ENCODE measurements at places on chromosomes 1 and 21.

DNA sequence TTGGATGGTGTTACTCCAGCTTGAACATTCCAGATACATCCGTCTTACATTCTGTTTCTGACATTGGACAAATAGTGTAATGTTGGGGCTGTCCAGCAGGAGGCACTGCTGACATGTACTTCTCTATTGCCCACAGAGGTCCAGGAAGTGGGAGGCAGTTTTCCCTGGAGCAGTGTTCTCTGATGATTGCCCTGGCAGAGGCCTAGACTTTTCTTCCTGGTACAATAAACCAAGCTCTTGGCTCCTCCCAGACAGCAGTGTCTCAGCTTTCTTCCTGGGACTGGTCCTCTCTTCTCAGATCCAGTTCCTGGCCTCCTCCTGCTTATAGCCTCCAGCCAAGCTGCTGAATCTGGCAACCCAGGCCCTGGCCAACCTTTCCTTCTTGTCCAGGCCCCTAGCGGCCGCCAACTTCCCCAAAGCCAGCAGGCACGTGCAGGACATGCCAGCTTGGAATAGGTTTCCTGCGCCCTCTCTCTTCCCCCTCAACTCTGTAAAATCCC lies 14.9 kb upstream of the IFNLR1 start:
- DNase-seq, result peak; percentile 68

GRCh38 chr21:46621457-46622182 lies 13.9 kb upstream of the PRMT2 start:
- no peak for DNase-seq

GRCh38 chr1:185137896-185138545 lies 18.7 kb downstream of the TRMT1L start:
- no peak for DNase-seq

DNA sequence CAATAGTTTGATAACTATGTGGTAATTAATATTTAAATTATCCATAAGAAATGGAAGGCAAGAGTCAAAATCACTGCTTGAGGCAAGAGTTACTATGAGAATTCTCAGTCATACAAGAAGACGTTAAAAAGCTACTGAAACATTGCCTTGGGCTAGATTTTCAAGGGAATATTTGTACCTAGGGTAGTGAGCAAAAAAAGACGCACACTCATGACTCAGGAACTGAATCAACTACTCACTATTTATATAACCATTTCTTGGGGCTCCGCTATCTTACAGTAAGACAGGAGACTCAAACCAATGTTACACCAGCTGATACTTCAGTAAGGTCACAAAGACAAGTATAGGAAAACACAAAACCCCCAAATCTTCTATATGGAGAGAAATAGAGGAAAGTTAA lies 151.5 kb upstream of the RNPC3 start:
- no peak for DNase-seq

GRCh38 chr1:75614399-75614756 lies 3.5 kb upstream of the SLC44A5 start:
- DNase-seq, result no peak

GRCh38 chr1:195376190-195376589 lies 1232.0 kb downstream of the KCNT2 start:
- DNase-seq, result no peak

DNA sequence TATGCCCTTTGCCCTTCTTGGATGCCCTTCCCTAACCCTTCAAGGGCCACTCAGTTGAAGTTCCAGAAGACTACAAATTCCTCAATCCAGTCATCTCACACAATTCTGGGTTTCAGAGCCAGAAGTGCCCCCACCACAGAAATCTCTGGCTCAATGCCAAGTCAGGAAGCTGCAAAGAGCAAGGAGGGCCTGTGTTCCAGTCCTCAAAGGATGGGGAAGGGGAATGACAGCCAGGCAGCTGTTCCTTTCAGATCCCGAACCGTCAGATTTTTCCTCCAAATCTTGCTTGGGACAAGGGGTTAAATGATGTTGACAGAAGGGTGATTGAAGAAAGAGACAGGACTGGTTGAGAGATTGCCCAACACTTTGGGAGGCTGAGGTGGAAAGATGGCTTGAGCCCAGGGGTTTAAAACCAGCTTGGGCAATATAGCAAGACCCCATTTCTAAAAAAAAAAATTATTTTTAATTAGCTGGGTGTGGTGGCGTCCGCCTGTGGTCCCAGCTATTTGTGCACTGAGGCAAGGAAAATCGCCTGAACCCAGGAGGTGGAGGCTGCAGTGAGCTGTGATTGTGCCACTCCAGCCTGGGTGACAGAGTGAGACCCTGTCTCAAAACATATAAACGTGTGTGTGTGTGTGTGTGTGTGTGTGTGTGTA lies 716 bp upstream of the HPDL start:
- no peak for DNase-seq

DNA sequence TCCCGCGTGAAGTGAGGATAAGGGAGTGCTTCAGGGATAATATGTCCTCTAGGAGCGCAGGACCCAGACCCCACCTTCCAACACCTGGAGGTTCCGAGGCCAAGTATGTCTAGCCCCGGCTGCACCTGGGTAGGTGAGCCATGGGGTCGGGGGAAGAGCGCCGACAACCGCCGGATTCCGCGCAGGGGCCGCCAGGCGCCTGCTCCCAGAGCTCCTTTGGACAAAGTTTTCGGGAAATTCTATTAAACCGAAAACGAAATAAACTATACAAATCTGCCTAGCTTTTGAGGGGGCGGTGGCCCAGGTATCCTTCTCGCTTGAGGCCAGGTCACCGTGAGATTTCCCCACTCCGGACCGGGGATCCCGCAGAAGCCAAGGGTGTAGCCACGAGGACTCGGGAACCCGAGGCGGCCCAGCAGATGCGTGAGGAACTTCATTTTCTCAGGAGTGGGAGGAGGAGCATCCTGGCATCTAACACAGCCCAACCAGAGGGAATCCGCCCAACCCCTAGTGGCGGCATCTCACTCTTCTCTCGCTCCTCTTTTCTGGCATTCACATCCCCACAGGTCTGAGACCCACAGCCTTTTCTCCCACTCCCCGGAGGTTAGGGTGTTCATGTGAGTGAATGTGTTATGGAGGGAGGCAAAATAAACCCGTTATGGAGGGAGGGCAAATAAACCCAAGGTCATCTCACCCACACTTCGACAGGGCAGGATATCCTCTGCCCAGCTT lies 2.3 kb upstream of the DMRTA2 start:
- no peak for DNase-seq

GRCh38 chr1:66395202-66396061 lies 138.5 kb upstream of the SGIP1 start:
- DNase-seq, result no peak

DNA sequence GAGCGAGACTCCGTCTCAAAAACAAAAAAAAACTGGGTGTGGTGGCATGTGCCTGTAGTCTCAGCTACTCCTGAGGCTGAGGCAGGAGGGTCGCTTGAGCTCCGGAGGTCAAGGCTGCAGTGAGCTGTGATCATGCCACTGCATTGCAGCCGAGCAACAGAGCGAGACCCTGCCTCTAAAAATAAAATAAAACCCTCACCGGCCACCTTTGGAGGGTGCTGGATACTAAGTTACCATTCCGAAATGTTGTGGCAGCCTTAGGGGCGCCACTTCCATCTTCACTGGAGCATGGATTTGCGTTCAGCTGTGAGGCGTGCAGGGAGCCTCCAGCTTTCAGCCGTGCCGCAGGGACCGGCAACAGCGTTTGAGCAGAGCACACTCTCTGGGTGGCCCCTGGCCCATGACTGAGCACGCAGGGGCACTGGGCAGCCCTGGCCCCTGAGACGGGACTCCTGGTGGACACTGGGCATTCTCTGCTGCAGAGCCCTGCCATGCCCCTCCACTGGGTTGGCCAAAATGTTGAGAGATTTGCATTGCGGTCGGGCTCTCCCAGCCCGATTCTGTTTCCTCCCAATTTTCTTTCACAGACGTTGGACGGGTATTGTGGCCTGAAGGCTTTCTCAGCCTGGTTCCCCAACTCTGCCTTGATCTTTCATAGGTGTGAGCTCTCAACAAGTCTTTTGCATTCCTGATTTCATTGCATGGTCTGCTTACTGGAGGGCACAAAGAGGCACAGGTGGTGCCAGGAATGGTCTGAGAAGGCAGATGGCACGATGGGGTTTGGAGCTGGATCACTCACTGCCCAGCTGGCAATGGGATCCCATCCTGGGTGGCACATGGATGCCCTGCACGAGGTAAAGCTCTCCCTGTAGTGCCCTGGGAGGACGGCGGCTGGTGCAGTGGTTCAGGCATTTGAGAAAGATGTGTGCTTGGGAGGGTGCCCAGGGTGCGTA lies 5.8 kb upstream of the CFAP74 start:
- DNase-seq, result no peak

GRCh38 chr21:32712043-32712442 lies 15.8 kb downstream of the SYNJ1 start:
- peak; percentile 49 for DNase-seq

DNA sequence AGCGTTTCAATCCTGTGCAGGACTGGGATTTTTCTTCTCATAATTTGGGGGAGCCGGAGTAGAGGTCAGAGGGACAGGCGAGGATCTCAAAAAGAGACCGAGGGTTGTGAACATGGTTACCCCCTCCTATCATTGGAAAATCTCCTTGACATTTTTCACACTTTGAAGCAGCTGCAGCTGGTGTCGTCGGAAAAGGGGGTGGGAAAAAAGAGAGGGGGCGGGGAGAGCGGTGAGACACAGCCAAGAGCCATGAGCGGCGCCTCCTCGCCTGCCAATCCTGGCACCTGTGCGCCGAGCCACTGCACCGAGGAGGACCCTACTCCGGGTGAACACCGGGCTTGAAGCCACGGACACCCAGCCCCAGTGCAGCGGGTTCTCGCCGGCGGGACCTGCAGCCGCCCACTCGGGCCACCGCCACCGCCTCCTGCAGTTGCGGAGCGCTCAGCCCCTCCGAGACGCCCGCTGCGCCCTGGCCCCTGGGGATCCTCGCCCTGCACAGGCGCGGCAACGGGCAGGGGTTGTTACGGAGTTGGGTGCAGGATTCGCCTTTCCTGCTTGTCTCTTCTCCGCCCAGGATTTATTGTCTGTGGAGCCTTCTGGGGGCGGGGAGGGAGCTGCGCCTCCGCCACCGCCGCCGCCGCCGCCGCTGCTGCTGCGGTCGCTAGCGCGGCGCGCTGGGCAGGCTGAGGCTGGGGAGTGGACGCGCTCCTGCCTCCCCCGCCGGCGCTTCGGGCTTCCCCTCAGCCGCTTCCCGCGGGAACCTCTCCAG lies at the start of gene LRRC7:
Gene LRRC7 (plus strand): TSS at position 271 of the 769 bp plus-strand sequence. CDS start 718 bp downstream, outside the sequence.
- DNase-seq, result no peak

DNA sequence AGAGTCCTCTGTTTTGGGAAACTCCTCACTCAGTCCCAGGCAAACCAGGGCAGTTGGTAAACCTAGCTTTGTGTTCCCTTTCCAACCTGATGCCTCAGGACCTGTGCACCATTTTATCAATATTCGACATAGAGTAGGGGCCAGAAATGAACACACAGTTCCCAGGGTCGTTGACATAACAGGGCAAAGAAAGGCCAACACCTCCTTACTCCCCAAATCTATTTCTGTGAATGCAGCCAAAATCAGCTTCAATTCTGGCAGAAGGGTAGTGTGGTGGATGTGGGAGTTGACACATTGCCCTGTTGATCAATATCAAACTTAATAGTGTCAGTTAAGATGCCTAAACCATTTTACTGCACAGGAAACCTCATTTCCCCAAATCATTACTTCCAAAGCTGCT lies 104.6 kb upstream of the SPATA6 start:
- no peak for DNase-seq

GRCh38 chr1:29880556-29880955 lies 644.2 kb downstream of the PTPRU start:
- no peak for DNase-seq

- no peak for DNase-seq
Measured at GRCh38 chr1:183859119-183859518, 54.2 kb downstream of the RGL1 start.

DNA sequence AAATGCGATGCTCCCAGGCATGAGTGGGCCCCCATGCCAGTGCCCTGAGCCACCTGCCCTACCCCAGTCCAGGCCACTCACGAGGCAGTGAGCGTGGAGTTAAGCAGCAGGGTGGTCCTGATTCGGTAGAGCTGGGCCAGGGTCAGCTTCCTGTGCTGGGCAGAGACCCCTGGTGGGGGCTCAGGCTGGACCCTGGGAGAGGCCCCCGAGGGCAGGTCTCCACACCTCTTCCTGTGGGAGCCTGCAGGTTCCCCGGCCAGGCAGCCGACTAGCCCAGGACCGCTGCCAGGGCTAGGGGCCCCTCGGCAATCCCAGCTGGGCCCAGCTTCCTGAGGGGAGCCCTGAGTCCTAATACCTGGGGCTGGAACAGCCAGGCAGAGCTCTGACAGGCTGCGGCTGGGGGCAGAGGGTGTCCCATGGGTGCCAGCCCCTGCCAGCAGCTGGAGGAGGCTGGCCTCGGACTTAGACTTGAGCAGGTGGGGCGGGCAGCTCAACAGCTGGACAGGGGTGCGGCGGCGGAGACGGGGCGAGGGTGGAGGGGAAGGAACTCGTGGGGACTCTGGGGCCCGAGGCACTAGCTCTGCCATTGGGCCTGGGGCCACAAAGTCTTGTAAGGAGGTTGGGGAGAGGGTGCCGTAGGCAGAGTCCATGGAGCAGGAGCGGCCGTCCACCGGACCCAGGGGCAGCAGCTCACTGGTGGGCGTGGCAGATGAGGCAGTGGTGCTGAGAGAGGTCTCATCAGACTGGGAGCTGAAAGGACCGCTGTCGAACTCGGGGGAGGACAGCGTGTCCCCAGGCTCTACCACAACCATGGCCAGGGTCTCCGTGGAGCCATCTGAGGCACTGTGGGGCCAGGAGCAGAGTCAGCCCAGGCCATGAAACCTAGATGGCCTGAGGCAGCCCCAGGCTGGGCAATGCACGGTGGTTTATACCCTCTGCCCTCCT lies 2.0 kb upstream of the TNFRSF25 start:
- DNase-seq, result no peak

DNA sequence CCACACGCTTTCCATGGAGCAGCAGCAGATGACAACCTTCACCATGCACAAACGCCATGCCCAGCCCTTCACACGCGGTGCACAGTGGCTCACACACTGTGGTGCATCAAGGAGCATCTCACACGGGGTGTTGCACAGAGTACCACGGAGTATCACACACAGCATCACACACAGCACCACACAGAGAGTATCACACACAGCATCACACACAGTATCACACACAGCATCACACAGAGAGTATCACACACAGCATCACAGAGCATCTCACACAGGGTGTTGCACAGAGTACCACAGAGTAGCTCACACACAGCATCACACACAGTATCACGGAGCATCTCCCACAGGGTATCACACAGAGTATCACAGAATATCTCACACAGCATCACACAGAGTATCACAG lies 122.2 kb upstream of the RAB4A start:
- DNase-seq, result no peak

DNA sequence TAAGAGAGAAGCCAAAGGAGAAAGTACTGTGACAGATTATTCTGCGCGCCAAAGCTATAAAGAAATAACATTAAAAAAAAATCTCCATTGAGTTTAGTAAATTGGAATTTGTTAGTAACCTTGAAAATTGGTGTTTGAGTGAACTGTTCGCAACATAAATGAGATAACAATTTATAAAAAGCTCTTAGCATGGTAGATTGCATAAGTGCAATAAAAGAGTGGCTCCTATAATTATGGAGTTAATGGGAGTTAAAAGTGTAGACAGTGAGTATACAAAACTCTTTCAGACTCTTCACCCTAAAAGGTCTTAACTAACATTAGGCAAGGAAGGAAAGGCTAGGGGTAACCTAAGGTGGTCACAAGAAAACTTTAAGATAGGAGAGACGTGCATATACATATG lies 50.6 kb downstream of the RPRD2 start:
- no peak for DNase-seq

Data from activated CD4-positive, alpha-beta T cell treated with anti-CD3 and anti-CD28 coated beads, Interleukin-2, amount 10 ng/mL, durations not matched to agents 7 days and 5 days (primary cell).